ENCODE measurements at places on chromosomes 2 and 18.
A peak's percentile ranks its signal among the peaks of the same experiment; 100 is the strongest.

- no peak for DNase-seq
These were observed 8.6 kb upstream of the ACYP2 start for GRCh38 chr2:54106631-54107454.

- no peak for DNase-seq
These were observed 63.7 kb upstream of the DNAJC10 start for GRCh38 chr2:182652326-182652725.

GRCh38 chr18:7457262-7457661 is 109.9 kb upstream of the PTPRM start:
- no peak for DNase-seq

GRCh38 chr2:9820020-9820973 is 23.0 kb upstream of the TAF1B start:
- DNase-seq = peak; percentile 10

DNA sequence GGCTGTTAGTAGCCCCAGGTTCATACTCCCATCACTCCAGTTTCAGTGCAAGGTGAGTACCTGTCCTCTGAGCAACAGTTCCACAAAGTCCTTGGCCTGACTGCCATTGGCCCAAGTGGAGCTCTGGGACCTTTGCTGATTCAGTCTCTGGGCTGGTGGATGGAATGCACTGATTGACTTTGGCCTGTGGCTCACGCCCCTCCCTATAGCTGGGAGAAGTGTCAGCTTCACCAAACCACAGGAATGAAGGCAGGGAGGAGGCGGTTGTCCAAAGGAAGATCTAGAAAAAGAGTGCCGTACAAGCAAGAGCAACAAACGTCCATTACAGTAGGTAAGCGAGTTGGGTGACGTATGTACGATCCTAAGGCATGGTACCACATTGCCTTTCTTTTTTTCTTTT is 34.0 kb downstream of the QPCT start:
- DNase-seq = no peak

- DNase-seq = no peak
These were observed 115.5 kb downstream of the ERBB4 start for GRCh38 chr2:212423089-212423488.

- no peak for DNase-seq
These were observed 578.6 kb upstream of the RAB6C start for GRCh38 chr2:129400826-129401225.

GRCh38 chr2:42032224-42032620 is 15.6 kb upstream of the PKDCC start:
- DNase-seq = no peak

GRCh38 chr2:236169151-236169721 is 1.1 kb upstream of the GBX2 start:
- no peak for DNase-seq

DNA sequence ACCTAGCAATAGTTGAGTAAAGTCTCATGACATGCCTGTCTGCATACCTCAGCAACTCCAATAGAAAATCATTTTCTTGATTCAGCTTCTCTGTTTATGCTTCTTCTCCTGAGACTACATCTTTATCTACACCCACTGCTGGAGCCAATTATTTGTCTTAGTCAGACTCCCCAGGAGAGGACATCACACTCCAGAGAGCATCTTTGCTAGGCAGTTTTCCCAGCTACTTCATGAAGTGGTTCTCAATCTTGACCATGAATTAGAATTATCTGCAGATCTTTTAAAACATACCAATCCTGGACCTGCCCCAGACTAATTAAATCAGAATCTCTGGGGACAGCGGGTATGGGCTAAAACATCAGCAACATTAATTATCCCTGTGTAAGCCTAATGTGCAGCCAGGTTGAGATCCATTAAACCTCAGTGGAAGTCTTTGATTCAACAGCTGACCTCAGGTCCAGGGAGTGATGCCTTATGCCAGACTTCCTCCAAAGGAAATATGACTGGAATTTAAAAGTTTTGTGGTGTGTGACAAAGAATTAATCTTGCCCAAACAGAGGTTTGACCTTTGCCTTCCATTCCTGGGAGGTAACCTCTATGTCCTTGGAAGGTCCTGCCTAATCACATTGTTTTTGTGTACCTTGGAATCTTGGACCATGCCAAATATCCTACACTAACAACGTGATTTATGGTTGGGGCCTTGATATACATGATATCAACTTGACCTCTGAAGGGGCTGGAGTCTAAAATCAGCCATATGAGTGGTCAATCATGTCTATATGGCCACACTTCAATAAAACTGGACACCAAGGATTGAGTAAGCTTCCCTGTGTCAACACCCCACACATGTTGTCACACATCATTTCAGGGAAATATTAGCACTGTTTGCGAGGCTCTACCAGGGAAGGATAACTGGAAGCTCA is 99.3 kb upstream of the DNAJC10 start:
- no peak for DNase-seq

- DNase-seq = no peak
These were observed 9.8 kb upstream of the RAB17 start for GRCh38 chr2:237600205-237600846.

- DNase-seq = no peak
These were observed 136.6 kb upstream of the SEC11C start for GRCh38 chr18:59002974-59003594.

DNA sequence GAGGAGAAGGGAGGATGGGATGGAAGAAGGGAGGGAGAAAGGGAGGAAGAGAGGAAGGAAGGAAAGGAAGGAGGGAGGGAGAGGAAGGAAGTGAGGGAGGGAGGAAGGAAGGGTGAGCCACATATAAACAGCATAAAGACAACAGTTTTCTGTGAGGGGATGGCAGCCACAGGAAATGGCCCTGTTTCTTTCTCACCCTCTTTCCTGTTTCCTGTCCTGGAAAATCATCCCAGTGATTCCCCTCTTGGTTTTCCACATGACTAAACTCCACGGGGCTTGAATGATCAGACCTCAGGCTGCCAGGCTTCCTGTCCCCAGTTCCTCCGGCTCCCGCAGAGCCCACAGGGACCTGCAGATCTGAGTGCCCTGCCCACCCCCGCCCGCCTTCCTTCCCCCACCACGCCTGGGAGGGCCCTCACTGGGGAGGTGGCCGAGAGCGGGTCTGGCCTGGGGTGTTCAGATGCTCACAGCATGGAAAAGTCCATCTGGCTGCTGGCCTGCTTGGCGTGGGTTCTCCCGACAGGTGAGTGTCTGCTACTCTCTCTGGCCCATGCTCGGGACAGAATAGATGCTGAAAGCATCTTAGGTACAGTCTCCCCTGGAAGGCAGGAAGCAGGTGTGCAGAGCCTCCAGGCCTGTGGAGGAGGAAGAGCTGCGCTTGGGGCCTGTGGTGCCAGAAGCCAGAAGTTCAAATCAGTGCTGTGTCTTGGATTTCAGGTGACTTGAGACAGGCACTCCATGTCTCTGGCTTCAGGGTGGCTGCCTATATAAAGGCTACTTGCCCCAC is at the start of gene SIGLEC15:
Gene SIGLEC15 (plus strand): TSS at position 418 of the 787 bp plus-strand sequence. CDS start 54 bp downstream, at position 472.
- no peak for DNase-seq

GRCh38 chr2:120736624-120737339 is 1.1 kb downstream of the GLI2 start:
- DNase-seq = peak; percentile 21

GRCh38 chr18:11149441-11150270 is at the start of gene PIEZO2:
TSS of gene PIEZO2 (minus strand) at chr18:11149569. CDS start at chr18:11148588, 981 bp downstream.
- no peak for DNase-seq

- no peak for DNase-seq
These were observed 40.3 kb upstream of the HNRNPA3 start for GRCh38 chr2:177172034-177172880.

DNA sequence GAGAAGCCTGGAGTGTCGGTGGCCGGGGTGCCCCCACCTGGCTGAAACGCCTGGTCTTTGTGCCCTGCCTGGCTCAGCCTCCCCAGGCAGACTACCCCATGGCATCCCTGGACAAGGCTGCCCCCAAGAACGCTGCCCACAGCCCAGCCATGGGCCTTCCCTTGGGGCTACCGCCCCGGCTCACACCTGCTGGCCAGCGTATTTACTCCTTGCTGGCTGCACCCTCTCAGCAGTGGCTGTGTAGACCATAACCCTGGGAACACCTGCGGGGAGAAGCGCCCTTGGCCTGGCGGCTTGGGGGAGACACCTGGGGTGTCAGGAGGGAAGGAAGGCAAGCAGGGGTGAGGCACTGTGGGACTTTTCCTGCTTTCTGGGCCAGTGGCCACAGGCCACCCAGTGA is 17.3 kb downstream of the CAPN10 start:
- DNase-seq = no peak

DNA sequence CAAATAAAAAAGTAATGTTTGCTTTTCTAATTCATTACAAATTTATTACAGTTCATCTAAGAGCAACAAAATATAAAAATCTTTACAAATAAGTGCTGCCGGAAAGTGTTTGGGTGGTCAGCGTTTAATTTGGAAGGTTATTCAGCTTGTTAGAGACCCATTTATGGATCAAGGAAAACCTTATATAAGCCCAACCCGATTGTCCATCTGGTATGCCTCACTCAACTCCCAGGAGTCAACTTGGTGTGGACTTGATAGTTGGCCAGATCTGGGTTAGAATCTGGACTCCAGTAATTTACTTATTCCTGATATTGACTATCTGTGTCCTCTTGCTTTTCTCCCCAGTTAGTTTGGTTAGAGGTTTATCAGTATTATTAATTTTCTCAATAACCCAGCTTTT is 106.2 kb downstream of the KCTD1 start:
- no peak for DNase-seq

GRCh38 chr2:217650716-217651360 is 352.0 kb downstream of the TNS1 start:
- peak; percentile 26 for DNase-seq

- no peak for DNase-seq
These were observed 12.7 kb upstream of the DES start for GRCh38 chr2:219405451-219405850.

GRCh38 chr2:177245010-177245422 is 19.5 kb downstream of the NFE2L2 start:
- DNase-seq = no peak

DNA sequence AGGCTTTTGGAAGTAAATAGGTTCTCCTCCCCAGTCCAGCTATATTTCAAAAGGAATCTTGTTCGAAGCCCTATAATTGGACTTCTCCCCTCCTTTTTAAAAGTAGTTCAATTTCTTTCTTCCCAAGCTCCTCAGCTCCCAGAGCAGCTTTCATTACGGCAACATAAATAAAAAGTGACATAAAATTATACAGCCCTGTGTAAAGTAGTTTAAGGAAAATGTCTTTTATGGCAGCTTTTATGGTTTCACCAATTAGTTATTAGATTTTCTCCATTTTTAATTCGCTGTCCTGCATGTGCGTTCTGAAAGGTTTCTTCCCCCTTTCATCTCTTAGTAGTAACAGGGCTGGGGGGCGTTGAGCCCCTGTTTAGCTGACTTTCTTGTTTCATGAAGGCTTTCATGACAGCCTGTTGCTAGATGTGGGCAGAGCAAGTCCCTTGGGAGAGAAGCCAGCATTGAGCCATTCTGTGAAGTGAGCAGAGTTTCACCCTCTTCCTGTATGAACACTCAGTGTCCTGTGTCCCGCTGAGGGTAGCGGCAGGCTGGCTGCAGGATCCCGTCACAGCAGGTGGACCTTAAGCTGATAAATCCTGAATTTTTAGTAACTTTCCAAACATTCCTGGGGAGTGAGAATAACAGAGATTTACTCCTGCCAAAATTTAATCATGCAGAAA is 229.7 kb upstream of the SPRED2 start:
- no peak for DNase-seq

DNA sequence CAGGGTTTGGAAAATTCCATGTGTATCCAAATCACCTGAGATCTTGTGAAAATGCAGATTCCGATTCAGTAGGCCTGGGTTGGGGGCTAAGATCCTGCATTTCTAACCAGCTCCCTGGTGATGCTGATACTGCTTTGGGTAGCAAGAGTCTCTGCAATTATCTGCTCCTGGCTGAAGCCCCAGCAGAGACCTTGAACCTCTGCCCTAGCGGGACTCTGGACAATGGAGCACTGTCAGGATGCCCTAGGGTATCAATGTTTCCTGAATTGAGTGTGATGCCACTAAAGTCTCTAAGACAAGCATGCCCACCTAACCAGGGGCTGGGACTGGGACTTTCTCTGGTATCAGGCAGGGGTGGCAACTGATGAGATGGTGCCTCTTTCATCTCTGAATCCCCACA is 49.4 kb upstream of the KLHL29 start:
- no peak for DNase-seq

DNA sequence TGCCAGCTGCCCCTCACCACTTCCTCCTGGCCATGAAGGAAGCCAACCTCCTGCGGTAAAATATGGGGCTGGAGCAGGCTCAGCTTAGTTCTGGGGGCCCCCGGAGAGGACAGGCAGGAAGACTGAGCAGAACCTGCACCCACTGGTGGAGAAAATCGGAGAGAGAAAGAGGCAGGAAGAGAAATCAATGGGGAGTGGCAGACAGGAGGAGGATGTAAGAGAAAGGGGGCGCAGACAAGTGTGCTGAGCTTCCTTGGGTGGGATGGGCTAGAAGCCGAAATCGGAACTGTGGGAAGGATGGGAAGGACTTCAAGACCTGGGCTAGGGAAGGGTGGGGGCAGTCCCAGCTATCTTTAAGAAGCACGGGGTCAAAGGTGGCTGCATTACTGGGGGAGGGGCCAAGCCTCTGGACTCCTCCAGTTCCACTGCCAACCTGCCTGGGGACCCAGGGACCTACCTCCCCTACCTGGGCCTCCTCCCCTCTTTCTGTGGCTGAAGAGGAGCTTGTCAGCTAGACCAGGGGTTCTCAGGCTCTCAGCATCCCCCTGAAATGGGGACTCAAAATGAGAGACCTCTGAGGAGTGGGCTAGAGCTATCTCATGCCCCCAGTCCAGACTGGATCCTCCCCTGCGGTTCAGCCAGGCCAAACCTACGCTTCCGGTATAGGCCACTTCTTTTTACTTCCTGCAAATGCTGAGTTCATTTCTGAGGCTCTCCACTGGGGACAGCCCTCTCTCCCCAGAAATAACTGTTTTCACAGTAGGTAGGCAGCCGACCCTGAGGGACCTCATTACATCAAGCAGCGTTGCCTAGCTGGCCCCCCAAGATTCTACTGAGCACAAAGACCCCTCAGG is 33.6 kb upstream of the B3GNT7 start:
- no peak for DNase-seq

- DNase-seq = no peak
These were observed 158.3 kb downstream of the ANTXR1 start for GRCh38 chr2:69171116-69171896.

- no peak for DNase-seq
These were observed 26.8 kb upstream of the NABP1 start for GRCh38 chr2:191650896-191651773.

- DNase-seq = no peak
These were observed 52.2 kb downstream of the NRP2 start for GRCh38 chr2:205734436-205735037.

DNA sequence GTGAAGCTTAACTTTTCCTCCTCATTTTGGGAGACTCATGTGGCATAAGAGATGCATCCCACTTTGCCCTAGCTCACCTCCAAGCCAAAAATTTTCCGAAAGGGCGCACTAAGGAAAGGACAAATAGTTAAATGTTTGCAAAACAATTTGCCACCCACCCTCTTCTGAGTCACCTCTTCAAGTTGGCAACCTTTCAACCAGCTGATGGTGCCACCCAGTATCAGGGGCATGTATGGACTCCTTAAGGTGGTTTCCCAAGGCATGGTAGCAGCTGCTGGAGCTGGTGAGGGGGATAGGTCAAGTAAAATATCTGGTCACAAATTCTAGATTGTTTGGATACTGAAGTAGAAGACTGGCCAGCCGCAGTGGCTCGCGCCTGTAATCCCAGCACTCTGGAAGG is 17.2 kb upstream of the ITGAV start:
- no peak for DNase-seq
